ENCODE measurements at places on chromosomes 12 and 14. TPM values are rescaled to one million over a fixed set of nuclear protein-coding genes. Genes with fewer than 3 reads are reported as not detected.

HIF1A gene
- 62.3 TPM for total RNA-seq

SSPN gene
- 30.2 TPM for total RNA-seq

TGM1 gene
- 6.6 TPM for total RNA-seq

SPX gene
- 21.0 TPM for total RNA-seq

RARG gene
- total RNA-seq, result 10.8 TPM

SPIC gene
- not detected for total RNA-seq

PPM1H gene
- total RNA-seq, result 53.6 TPM

MAP4K5 gene
- 90.6 TPM for total RNA-seq

HPD gene
- not detected for total RNA-seq

All from dorsolateral prefrontal cortex (tissue), 122 donors.